Bronchial epithelial cell (primary cell): ENCODE measurements at places on chromosomes 2 and 18.

DNA sequence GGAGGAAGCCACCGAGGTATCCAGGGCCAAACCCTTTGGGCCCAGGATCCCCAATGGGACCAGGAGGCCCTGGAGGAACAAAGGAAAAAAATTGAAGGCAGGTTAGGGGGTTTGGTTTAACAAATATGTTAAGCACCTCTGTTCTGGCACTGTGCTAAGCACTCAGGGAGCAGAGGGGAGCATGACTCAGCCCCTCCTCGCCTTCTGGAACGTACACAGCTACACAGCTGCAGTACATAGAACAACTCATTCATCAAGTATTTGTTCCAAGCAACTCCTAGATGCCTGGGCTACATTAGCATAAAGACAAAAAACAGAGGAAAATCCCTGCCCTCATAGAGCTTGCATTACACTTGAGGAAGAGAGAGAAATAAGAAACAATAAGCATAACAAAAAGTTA is 153.6 kb downstream of the COL4A4 start:
- DNase-seq = peak; percentile 37

GRCh38 chr2:104923665-104924064 is 69.8 kb downstream of the POU3F3 start:
- DNase-seq = no peak

DNA sequence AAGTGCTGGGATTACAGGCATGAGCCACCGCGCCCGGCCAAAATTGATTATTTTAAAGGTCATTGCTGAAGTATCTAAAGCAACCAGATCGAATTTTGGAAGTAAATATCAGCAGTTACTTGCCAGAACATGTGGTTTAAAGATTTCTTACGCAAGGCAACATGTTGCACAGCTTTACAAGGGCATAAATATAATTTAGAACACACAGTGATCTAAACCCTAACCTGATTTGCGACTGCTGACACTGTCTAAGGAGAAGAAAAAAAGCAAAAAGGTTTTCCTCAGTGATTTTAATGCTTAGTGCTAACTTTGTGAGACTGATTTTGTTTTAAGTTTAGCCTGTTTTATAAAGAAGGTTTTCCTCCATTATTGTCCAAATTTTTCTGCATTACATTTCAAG is 569.9 kb upstream of the LINC00305 start:
- DNase-seq = peak; percentile 2

GRCh38 chr2:151472966-151473365 is 63.3 kb downstream of the RIF1 start:
- no peak for DNase-seq

- peak; percentile 6 for DNase-seq
Measured at GRCh38 chr2:53668624-53669026, 99.0 kb upstream of the CHAC2 start.

- DNase-seq = peak; percentile 94
Measured at GRCh38 chr2:191020742-191021381, 6.9 kb upstream of the STAT1 start.

DNA sequence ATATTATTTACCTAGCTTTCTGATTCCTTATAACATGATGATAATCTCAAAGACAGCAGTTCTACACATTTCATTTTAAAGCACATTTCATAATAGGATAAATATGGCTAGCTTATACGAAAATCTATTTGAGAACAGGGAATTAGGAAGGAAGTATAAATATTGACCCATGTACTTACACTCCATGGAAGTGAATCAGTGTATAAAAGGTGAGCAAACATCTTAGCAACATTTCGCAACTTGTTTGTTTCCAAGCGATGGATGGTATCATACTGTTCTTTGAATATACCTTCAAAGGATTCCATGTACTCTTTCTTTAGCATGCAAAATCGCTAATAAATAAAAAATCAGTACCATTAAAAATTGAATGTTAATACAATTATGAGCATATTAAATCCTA is 53.1 kb downstream of the CWC22 start:
- peak; percentile 81 for DNase-seq

GRCh38 chr2:156466739-156467405 is 30.7 kb downstream of the GPD2 start:
- no peak for DNase-seq

DNA sequence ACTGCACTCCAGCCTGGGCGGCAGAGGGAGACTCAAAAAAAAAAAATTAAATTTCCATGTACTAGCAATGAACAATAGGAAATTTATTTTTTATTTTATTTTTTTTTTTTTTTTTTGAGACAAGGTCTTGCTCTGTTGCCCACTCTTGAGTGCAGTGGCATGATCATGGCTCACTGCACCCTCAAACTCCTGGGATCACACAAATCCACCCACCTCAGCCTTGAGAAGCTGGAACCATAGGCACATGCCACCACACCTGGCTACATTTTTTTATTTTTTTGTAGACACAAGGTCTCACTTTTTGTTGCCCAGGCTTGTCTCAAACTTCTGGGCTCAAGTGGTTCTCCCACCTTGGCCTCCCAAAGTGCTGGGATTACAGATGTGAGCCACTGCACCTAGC is 16.9 kb downstream of the CNOT9 start:
- no peak for DNase-seq
